ENCODE measurements at places on chromosomes 13 and 19.

- no peak for DNase-seq
Observed at GRCh38 chr13:35643625-35644024, 167.1 kb upstream of the MAB21L1 start.

GRCh38 chr19:34222386-34222785 is 32.0 kb upstream of the GARRE1 start:
- DNase-seq: no peak

GRCh38 chr13:94129490-94129894 is 350.0 kb downstream of the DCT start:
- no peak for DNase-seq

DNA sequence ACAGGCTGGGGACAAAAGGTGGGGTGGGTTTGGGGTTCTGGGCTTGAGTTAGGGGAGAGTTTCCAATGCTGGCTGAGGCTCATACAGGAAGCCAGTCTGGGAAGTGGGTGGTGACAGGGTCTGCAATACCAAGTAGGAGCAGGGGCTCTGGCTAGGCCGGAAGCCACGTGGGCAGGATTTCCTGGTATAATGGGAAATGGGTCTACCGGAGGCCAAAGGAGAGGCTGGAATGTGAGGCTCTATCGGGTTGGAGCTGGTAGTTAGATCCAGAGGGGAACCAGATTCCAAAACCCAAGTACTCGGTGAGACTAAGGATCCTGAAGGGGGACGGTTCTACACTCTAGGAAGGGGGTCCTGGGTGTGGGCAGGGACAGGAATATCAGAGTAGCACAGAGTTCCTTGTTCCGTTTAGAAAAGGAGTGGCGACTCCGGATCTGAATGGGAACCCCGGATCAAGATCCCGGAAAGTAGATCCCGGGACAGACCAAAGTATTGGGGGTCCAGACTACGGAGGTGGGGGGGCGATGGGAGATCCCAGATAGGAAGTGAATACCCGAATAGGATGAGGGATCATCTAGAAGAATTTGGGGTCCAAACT is 802 bp downstream of the CDC37 start:
- DNase-seq: no peak

- no peak for DNase-seq
Observed at GRCh38 chr19:5154129-5154798, 185.4 kb downstream of the KDM4B start.

DNA sequence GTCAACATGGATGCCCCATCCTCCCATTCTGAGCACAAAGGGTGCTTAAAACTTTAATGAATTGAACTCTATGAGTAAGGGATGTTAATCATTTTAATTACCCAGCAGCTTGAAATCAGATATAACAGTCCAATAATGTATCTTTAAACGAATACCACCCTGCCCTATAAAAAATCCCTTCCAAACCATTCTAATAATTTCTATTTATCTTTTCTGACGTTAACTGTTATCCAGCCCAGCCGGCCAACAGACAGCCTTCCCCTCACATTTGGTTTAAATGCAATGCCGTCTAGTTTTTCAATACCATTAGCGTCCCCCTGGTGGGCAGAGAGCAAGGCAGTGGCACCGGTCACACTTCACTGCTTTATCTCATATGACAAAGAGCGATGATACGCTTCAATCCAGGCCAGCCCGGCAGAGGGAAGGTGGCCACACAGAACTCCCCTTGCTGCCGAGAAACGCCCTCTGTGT is 402.2 kb upstream of the ZNF507 start:
- DNase-seq: no peak

GRCh38 chr19:7349961-7350711 is 1.4 kb downstream of the ARHGEF18 start:
- DNase-seq: no peak

- no peak for DNase-seq
Observed at GRCh38 chr19:4302243-4302640, at the start of gene TMIGD2. TSS of gene TMIGD2 (minus strand) at chr19:4302389. CDS start at chr19:4302385, 4 bp downstream.

Measured in putamen (tissue), 1 donor.